ENCODE measurements at places on chromosomes 3 and 15.

DNA sequence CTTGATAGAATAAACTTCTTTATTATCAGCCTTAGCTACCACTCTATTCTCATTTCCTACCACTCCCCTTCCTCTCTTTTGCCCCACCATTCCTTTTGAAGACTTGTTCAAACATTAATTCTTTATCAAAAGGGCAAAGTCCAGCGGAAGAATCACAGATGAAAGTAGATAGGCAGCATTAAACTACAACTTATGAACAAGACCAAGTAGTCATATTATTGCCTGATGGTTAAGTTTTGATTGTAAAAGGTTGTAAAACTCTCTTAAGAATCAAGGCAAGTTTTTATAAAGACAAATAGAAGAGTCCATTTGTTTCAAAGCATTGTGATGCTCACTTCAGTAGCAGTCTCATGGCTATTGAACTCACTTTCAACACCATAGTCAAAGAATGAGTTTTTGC, 22.4 kb upstream of the TGFBR2 start:
- no peak for DNase-seq

GRCh38 chr3:106030627-106030963, 161.8 kb upstream of the CBLB start:
- no peak for DNase-seq

- no peak for DNase-seq
Observed at GRCh38 chr3:52784931-52785590, 7.7 kb downstream of the ITIH1 start.

DNA sequence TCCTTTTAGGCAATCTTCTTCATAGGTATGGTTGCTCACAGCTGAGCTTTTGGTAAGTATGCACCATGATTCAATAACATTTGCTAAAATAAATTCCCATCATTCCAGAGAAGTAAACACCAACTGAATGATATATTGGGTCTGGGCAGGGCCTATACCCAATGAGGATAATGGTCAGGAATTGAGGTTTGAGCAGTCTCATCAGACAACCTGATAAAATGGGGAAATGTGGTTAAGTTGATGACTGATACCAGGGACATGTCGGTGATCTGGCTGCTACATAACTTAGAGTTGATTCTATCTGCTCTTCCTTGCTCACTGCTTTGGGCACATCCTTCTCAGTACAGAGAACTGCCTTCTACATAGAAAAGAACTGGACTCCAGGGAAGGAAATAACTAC, 92.9 kb downstream of the GPR156 start:
- DNase-seq = no peak

- DNase-seq = peak; percentile 78
Observed at GRCh38 chr3:128170866-128171516, 17.7 kb downstream of the EEFSEC start.

DNA sequence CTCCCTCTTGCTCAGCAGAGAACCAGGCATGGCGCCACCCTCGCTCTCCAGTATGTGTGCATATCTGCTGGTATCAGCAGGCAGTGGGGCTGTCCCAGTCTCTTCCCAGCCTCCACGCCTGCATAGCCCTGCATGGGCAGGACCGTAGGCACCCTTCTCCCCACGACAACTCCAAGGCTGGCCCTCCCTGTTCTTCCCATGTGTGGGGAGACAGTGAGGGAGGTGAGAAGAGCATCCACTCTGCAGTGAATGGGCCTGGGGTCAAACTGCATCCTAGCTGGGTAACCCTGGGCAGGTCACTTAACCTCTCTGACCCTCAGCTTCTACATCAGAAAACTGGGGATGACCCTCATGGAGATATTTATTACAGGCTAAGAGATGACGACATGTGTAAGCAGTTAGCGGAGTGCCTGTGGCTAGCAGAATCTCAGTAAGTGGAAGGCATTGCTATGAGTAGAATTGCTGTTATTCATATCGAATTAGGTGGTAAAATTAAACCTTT, 13.3 kb upstream of the SSUH2 start:
- DNase-seq = no peak

- DNase-seq = no peak
Observed at GRCh38 chr15:81723113-81723651, 322.6 kb downstream of the MEX3B start.

GRCh38 chr3:95154766-95155165, 1091.9 kb downstream of the NSUN3 start:
- no peak for DNase-seq

DNA sequence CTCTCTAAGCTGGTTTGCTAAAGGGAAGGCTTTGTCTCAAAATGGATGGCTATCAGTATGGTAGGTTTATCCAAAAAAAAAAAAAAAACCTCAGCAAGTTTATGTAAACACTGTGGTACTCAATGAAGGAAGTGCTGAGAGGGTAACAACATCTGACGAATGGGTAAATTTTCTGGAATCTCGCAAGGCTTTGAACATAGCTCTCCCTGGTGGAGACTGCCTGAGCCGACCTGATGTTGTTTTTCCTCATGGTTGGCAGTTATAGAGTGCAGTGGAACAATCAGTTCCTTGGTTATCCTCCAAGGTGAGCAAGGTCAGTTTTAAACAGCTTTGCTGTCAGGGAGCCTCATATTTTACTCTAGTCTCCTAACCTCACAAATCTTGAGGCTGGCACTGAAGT, 94.6 kb downstream of the ZPLD1 start:
- no peak for DNase-seq

DNA sequence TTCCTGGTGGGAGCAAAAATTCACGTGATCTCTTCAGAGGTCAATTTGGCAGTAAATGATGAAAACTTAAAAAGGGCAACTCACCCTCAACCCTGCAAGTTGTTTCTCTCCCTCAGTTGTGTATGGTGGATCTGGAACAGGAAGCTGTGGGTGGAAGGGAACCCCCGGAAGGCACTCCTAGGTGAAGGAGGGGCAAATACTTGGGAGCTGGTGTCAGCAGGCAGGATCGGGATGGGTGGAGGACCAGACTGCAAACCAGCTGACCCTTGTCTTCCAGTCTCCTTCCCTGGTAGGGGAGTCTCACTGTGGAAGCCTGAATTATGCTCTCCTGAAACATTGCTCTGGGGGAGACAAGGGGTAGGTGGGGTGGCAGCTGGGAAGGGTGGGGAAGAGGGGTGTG, 33.5 kb downstream of the PRR23E start:
- DNase-seq = no peak

- DNase-seq = peak; percentile 45
Observed at GRCh38 chr3:11464356-11464755, 179.4 kb downstream of the VGLL4 start.

DNA sequence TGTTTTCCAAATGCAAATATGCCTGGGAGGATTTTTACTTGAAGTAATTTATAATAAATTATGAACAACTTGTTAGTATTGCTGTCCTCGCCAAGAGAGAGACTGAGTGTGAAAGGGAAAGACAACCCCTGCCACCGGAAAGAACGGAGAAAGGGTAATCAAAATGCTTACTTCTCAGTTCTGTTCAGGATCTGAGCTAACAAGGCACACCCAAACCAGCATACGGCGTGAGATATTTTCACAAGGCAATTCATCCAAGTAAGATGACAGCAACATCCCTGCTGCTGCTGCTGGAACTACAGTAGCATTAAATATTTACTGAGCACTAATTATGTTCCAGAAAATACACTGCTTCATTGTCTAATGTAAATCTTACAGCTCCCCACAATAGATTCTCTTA, 96.1 kb downstream of the KBTBD8 start:
- no peak for DNase-seq

DNA sequence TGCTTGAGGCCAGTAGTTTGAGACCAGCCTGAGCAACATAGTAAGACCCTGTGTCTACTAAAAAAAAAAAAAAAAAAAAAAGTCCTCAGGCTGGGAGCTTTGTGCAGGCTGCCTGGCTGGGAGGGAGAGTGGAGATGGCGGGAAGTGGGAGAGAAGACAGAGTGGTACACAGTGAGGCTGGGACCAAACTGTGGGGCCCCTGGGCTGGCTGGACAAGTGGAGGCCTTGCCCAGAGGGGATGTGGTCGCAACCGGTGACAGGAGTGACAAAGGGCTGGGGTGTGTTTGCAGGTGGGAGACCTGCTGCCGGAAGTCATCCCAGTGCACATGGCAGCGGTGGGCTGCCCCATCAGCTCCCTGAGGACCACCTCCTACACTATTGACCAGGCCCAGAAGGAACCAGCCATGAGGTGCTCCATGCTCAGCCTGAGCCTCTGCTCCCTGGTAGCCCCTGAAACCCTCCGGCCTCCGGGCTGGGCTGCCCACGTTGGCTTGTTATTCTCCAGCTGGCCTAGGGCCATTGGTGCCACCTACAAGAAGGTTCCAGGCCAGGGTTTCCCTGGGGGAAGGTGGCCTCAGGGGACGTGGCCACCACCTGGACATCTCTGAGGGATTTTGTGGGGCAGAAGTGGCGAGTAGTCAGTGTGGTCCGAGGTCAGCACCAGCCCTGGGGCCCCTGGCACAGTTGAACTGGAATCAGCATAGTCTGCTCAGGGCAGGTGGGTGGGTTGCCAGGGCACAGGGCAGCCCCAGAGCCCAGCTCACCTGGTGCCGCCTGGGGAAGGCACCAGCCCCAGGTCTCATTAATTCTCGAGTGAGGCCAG, 22.7 kb downstream of the ACAA1 start:
- DNase-seq = no peak

- no peak for DNase-seq
Observed at GRCh38 chr3:88657459-88657858, 450.0 kb upstream of the EPHA3 start.

- no peak for DNase-seq
Observed at GRCh38 chr3:69462826-69463100, 76.9 kb upstream of the FRMD4B start.

DNA sequence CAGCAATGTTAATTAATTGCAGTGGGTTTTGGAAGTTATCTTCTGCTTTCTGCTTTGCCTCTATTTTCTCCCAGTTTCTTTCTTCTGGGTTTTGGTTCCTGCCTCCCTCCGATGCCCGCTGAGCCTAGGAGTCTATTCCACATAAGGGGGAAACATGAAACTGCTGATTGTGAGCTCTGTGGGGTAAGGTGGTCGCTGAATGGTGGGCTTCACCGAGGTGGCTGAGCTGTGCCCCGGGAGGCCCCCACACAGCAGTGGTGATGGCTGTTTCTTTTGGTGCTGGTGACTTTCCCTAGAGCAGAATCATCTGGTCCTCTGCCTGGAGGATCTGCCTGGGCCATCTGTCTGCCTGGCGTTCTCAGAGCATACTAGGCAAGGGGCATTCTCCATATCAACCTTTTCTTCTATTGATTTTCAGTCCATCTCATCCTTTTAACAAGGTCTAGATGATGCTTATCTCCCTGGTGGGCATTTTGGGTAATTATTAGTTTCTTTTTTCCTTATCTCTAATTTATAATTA, 68.8 kb upstream of the ATP2B2 start:
- DNase-seq = no peak

- DNase-seq = no peak
Observed at GRCh38 chr15:58026051-58026450, 39.5 kb downstream of the ALDH1A2 start.

DNA sequence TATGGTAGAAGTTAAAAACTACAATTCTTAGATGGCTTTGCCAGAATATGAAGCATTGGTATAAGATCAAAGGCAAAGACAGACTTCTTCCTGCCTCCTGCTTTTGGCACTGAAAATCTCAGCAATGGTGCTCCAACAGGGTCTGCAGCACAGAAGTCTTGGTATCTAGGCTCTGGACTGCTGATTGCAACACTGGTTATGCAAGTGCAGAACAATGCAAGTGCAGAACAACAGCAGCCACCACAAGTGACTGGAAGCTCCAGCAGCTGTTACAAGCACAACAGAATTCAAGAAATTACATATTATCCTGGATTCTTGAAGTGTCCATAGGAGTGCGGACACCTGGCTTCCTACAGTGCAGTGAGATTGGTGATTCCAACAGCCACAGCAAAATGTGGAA, 33.7 kb downstream of the ZBTB20 start:
- no peak for DNase-seq

DNA sequence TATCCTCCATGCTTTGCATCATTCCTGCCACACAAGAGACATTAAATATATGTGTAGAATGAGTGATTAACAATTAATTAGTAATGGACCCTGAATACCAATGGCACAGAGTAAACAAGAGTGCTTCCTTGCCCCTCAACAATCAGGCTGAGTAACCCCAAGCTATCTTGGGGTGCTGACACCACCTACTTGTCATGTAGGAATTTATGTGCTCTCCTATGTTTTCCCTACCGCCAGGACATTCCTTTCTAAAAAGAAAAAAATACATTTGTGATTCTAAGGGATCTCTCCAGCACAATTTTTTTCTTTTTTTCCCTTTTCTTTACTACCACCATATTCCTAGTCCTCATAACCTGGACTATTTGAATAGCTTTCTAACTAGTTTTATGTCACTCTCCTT, 449.1 kb downstream of the MFSD1 start:
- DNase-seq = no peak

GRCh38 chr3:122067214-122067550, 12.0 kb downstream of the CD86 start:
- no peak for DNase-seq

- DNase-seq = peak; percentile 39
Observed at GRCh38 chr15:33086500-33087121, 107.9 kb downstream of the FMN1 start.

DNA sequence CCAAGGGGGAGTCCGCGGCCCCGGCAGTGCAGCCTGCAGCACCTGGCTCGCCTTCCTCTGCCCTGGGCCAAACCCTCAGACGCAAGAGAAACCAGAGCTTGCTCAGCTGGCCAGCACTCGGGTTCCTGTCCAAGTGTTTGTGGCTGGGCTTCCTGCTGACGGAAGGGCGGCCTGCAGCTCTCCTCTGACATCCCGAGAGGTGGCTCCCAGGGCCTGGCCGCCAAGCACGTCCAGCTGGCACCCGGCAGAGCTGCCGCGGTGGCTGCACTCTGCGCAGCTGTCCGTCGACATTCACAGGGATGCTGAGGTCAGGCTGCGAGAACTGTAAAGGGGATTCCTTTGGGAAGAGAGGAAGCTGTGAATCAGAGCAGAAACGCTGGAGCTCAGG, 85.6 kb downstream of the CPN2 start:
- DNase-seq = peak; percentile 71

DNA sequence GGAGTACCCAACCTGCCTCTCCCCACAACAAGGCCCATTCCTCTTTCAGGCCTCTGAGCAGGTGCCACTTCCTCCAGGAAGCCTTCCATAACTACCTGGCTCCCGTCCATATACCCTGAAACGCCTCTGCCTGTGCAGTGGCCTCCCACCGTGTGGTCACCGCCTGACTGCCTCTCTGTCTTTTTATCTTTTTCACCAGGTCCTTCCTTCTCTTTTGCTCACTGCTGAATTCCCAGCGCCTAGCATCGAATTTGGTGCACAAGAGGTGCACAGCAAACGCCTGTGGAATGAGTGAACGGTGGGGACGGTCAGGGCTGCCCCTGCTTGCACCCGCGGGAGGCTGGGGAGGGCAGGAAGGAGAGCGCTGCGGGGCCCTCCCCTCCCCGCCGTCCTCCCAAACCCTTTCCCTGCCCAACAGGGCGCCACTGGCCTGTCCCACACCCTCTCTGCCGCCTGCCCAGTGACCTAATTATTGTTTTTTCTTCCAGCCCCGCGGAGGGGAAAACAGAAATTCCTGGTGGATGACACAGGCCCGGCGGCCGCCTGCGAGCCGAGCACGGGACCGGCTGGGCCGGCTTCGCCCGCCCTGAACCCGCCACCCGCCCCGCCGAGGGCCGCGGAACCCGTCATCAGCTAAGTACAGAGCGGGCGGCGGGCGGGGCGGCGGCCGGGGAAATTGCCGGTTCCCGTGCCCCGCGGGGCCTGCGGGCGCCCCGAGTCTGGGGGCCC, 140.1 kb downstream of the SMAD6 start:
- no peak for DNase-seq

GRCh38 chr3:113574213-113574612, 41.9 kb downstream of the SIDT1 start:
- no peak for DNase-seq
